ENCODE measurements at places on chromosomes 7 and 10.

DNA sequence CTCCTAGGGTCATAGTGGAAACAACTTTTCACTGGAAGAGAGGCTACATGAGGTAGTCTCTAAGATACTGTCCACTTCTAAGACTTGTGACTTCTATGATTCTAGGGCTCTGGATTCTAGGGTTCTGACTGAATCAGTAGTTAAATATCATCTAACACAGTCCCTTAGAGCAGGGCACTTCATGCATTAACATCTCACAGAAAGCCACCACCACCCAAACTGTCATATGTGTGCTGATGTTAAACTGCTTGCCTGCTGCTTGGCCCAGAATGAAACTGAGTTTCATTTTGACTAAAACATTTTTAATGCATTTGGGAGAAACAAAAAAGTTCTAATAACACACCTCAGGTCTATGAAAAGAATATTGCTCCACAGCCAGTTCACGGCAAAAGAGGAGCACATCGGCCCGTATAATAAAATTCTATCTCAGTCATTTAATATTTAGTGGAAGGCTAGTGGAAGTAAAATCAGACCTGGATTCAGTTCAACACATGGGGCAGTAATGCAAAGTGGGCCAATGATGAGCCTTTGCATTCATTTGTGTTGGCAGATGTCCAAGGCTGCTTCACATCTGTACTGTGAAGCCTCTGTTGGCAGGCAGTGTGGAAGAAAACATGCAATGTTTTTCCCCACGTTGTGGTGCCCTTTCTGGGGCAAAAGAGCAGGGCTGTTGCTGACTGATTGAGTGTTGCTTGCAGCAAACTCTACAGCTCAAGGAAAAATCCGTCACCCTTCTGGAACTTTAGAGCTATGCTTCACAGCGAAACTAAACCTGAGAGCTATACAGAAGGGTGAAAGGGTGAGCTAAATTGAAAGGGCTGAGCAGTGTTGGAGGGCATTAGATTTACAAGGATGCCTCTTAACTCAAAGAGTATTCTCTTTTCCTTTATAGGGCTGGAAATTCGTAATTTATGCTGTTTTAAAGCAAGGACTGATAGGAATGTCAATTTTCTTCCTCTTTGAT lies 33.5 kb upstream of the AUTS2 start:
- peak; percentile 5 for DNase-seq

- DNase-seq: no peak
These were observed 212.9 kb downstream of the TCF7L2 start for GRCh38 chr10:113162960-113163359.

- DNase-seq: no peak
These were observed 94.1 kb downstream of the PFKFB3 start for GRCh38 chr10:6296828-6297251.

DNA sequence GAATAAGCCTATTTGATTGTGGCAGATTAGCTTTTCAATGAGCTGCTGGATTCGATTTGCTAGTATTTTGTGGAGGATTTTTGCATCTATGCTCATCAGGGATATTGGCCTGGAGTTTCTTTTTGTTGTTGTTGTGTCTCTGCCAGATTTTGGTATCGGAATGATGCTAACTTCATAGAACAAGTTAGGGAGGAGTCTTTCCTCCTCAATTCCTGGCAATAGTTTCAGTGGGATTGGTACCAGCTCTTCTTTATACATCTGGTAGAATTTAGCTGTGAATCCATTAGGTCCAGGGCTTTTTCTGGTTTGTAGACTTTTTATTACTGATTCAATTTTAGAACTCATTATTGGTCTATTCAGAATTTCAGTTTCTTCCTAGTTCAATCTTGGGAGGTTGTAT lies 43.4 kb upstream of the KLF14 start:
- DNase-seq: no peak

- DNase-seq: no peak
These were observed 345.3 kb downstream of the TNS3 start for GRCh38 chr7:47236480-47237129.

DNA sequence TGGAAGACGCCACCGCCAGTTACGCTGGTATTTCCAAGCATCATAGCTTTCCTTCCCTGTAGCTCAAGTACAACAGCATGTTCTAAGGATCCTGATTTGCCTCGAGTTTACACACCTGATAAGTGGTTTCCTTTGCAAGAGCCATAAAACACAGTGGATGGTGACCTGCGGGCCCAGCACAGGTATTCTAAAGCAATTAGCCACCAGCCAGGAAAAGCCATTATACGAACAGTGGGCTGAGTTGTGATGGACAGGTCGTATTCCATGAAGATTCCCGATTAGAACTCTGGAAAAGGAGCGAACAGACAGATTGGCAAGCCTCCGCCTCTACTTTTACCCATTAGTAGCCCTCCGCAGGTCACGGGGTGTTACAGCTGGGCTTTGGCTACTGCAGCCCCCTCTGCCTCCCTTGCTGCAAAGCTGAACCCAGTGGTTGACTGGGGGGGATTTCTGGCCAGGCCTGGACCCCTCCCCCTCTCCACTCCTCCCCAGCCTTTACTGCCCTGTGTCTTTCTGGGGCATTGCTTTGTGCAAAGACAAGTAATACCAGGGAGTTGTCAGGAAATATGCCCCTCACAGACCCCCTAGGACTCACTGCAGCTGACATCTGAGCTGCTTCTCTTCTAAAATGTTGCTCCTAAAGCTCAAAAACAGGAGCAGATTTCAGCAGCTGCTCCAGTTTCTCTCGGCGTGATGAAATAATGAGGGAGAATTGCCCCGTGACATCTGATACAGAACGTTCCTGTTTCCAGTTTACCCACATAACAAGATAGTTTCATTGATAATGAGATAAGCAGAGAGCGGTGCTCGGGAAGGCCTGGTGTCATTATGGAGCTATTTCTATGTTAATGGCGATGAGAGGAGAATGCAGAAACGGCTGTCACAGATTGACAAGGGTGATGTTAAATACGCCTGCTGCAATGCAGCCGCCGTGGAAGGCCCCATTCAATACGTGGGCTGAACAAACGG lies 214.4 kb downstream of the CCSER2 start:
- no peak for DNase-seq

- no peak for DNase-seq
These were observed 63.1 kb upstream of the LEP start for GRCh38 chr7:128177768-128178550.

GRCh38 chr10:112701211-112701877 lies 248.7 kb upstream of the TCF7L2 start:
- DNase-seq: no peak

GRCh38 chr7:54995166-54995565 lies 23.7 kb upstream of the EGFR start:
- DNase-seq: no peak

DNA sequence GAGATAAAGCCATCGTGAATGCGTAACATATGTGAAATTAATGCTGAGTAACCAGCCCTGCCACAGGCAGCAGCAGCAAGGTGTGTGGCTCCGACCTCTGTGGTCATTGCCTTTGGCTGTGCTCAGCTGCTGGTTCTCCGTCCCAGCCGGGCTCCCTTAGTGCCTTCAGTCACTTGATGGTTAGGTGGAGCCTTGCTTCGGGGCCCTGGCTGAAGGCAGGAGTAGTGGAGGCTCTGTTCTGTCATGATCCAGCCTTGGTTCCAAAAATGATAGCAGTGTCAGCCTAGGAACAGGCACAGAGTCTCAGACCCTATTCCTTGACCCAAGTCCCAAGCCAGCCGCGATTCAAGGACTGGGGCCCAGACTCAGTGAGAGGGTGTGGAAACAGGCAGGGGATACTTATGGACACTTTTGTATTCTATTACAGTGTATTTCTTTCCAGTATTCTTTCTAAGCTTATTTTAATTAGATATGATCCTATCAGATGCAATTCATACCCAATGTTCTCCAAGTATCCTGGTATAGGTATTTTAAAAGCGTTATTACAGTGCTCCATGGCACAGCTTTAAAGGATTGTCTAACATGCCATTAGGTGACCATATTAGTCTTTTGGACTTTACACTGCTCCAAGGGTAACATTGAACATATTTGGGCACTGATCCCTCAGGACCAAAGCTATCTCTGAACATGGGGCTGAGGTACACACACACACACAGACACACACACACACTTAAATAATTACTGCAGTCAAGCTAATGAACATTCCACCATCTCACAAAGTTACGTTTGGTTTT lies 9.0 kb downstream of the SCART1 start:
- no peak for DNase-seq

DNA sequence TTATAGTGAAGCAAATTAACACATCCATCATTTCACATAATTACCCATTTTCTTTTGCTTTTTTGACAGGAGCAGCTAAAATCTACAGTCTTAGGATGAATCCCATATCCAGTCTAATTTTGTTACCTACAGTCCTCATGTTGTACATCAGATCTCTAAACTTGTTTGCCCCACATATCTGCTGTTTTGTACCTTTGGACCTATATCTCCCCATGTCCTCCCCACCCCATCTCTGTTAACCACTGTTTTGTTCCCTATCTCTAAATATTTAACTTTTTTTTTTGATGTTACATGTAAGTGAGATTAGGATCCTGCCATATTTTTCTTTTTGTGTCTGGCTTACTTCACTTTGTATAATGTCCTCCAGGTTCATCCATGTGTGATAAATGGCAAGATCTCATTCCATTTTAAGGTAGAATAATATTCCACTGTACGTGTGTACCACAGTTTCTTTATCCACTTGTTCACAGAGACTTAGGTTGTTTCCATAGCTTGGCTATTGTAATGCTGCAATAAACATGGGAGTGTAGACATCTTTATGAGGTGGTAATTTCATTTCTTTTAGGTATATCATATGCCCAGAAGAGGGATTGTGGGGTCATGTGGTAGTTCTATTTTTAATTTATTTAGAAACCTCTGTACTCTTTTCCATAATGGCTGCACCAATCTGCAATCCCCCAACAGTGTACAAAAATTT lies 19.6 kb downstream of the NPVF start:
- no peak for DNase-seq

GRCh38 chr10:127869329-127869728 lies 23.4 kb downstream of the CLRN3 start:
- no peak for DNase-seq

- DNase-seq: no peak
These were observed 24.6 kb upstream of the SGMS1 start for GRCh38 chr10:50648089-50648934.

GRCh38 chr10:117675514-117676055 lies 133.0 kb downstream of the EMX2 start:
- no peak for DNase-seq

GRCh38 chr10:114274616-114275453 lies 35.8 kb downstream of the VWA2 start:
- DNase-seq: no peak

GRCh38 chr7:88293866-88294265 lies 12.8 kb downstream of the STEAP4 start:
- DNase-seq: no peak

DNA sequence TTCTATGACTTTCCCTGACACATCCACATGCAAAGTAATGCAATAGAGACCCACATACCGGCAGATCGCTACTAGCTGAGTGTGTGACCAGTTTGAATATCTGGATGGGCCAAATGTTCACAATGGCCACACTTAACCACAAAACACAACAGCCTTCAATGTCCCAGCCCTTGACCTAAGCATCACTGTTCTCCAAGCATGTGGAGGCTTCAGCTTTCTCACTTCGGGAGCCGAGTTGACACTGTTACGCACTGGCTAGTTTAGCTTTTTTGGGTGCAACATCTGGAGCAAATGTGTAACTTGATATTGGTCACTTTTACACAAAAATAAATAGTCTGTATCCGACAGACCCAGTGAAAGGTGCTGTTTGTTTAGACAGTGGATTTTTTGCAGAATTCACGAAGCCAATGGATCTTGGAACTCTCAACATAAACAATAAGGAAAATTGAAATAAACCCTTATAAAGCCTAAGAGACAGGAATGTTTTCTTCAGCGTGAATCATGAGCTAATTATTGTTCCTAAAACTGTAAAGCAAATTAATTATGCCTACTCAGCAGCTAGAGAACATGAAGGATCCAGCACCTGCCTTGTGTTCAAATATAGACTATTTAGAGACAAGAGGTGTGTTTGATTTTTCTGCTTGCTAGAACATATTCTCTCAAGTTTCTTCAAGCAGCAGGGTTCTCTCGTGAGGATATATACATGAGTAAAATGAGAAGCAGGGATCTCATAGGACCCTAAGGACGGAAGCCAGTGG lies 117.6 kb upstream of the JCAD start:
- no peak for DNase-seq

GRCh38 chr7:79471699-79472098 lies 18.2 kb upstream of the MAGI2 start:
- DNase-seq: no peak

DNA sequence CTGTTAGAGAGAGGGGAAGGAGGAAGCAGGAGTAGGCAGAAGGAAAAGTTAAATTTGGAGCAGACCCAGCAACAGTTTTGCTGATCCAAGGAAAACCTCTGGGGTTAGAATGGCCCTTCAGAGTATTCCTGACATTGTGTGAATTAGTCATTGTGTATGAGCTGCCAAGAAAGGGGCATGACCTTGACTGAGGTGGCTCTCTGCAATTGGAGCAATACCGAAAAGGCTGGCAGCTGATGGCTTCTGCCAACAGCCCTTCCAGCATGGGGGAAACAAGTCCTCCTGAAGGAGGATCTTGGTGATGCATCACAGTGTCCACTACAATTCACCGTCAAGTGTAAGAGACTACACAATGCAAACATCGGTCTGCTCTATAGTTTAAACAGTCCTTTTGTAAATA lies 20.6 kb upstream of the WASL start:
- DNase-seq: peak; percentile 2

- DNase-seq: peak; percentile 93
These were observed 68.1 kb upstream of the CDK6 start for GRCh38 chr7:92904244-92905131.

- DNase-seq: no peak
These were observed 219.0 kb downstream of the PTEN start for GRCh38 chr10:88082391-88082790.

DNA sequence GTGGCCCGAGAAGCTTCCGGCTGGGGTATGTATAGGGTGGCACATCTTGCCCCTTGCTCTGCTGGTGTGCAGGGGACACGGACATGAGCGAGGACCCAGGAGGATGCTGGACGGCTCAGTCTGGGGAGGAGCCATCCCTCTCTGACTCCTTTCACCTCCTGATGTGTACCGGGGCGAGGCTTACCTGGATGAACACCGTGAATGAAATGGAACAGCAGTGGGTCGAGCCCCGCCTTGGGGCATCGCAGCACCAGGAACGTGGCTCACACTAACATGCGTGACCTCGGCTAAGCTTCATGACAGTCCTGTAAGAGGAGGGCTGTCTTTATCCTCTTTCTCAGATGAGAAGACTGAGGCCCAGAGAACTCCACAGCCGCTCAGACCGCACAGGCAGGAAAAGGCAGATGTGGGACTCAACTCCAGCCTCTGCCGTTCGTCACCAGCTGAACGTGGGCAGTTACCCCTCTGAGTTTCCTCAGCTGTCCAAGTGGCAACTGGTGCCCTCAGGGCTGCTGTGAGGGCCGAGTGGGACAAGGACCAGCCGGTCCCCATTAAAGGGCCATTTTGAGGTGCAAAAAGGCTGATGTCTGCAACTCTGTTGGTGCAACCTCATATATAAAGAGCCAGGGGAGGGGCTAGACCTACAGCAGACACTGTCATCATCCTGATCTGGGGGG lies 54.5 kb downstream of the INSIG1 start:
- no peak for DNase-seq

DNA sequence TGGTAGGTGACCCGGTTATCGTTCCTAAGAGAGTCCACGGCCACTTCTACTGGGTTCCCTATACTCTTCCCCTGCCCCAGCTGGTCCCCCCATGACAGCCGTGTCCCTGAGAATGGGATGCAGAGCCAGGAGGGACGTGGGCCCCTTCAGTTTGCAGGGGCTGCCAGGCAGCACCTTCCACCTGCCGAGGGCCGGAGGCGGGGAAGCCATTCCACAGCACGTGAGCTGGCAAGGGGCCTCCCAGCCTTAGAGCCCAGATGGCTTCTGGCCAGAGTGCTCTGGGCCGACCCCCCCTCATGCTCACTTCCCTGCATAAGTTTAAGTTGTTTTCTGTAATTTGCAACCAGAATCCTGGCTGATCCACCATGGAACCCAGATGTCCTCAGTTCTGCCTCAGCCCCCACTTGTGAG lies 39.0 kb downstream of the DIP2C start:
- DNase-seq: no peak
